ENCODE measurements at places on chromosomes 5 and 9.

- no peak for DNase-seq
Observed at GRCh38 chr9:24096756-24097155, 270.7 kb upstream of the ELAVL2 start.

DNA sequence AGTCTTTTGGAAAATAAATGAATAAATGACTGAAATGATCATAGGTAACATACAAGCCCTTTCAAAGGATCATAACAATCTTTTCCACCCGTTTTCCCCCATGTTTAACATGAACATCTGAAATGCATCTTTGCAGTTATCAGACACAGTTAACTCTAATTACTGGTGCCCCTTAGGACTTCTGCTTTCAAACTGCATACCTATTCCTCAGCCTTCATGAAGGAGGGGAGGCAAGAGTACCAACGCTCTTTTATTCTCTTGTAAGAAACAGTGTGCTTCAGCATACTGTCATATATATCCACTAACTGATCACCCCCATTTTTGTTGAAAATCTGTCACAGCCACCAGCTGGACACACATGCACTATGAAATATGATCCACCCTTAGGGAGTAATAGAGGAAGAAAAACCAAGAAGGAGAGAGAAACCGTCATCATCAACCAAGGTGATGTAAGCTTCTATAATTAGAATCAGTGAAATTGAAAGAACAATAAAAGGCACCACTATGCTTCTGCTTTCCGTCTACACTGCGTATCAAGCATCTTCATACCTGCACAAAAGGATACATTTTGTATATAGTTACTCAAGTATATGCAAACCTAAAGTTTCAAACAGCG lies 98.7 kb downstream of the RAPGEF6 start:
- DNase-seq, result no peak

DNA sequence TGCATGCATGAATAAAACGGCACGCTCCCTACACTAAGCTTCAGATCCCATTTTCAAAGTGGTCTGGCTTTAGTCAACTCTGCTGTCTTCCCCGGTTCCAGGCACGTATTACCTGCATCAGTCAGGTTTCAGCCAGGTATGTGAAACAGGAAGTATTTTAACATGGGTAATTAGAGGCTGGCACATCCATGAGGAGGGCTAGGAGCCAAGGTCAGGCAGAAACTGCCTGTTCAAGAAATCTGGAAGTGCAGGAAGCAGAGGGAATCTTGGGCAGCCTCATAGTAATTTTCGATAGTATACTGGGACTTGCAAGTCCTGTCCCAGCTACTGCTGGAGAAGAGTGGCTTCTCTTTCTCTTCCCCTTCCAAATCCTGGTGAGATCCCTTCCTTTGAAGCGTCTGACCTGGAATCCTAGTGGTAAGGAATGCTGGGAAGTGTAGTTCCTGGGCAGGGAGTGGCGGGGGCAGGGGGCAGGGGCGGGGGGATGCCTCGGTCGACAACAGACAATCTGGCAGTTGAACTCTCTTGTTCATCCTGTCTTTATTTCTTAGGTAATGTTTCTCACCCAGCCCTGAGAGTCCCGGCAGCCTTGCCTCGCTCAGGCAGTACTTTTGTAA lies 403.1 kb downstream of the TLE4 start:
- no peak for DNase-seq

GRCh38 chr5:76733049-76733417 lies 17.1 kb downstream of the F2R start:
- DNase-seq, result no peak

- DNase-seq, result no peak
Observed at GRCh38 chr9:114827641-114828302, 21.9 kb upstream of the TNFSF15 start.

DNA sequence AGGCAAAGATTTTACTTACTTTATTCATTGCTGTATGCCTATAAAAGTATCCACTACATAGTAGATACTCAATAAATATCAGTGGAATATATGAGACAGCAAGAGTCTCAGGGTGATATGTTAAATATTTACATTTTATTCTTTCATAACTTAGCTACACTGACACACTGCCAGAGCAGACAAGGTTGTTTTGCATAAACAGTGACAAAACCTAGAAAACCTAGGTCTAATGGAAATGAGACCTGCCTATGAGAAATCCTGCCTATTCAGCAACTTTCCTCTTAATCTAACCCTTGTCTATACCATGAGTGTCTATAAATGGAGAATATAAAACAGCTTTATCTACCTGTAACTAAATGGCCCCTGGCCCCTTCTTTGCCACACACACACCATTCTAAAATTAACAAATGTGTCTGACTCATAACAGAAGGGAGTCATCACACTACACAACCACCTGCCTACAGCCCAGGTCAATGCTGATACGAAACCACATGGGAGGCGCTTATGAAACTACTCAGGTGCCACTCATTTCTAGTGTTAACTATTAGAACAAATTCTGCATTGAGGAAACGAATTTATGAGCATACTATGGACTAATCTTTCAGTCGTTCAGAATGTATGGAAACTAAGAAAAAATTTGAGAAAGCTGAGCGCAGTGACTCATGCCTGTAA lies 60.3 kb downstream of the UBAP2 start:
- DNase-seq, result no peak

GRCh38 chr5:92267830-92268229 lies 884.7 kb upstream of the ARRDC3 start:
- no peak for DNase-seq

- no peak for DNase-seq
Observed at GRCh38 chr5:127028822-127029457, 1.4 kb downstream of the MARCHF3 start.

- no peak for DNase-seq
Observed at GRCh38 chr5:133412661-133413060, 199.7 kb downstream of the FSTL4 start.

- DNase-seq, result no peak
Observed at GRCh38 chr9:133779516-133780403, 41.6 kb upstream of the SARDH start.

- DNase-seq, result no peak
Observed at GRCh38 chr9:90114641-90115425, 510.0 kb downstream of the GADD45G start.

DNA sequence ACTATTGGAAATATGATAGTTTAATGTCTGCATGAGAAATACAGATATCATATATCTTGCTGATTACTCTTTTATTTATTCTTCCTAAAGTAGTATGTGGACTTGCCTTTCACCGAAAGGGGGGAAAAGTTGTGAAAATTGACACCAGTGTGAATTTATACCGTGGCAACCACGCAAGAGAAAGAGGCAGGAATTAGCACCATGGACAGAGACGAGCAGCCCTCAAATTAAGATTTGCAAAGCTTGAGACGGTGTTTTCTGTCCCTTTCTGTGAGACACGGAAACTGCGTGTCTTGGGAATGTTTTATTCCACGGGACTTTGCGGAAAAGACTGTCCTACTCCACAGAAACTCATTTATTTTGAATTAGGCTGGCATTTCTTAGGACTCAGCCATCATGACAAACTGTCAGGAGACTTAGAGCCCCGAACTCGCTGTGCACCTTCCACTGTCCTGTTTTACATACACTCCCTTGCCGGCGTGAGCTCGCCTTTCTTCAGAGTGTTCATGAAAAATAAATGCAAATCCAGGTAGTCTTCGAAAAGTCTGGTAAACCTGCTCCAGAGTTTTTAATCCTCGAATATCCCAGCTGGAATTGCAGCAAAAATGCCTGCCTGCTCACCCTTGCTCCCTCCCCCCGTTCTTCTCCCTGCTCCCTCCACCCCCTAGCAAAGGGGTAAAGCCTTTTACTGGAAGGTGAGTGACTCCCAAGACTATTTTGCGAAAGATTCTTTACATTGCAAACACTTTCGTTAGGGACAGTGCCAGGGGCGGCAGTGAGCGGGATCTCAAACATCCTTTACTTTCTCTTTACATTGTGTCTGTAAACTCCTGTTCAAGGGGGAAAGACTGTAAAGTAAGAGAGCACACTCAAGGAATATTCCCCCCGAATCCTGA lies 3.8 kb upstream of the ELAVL2 start:
- no peak for DNase-seq

DNA sequence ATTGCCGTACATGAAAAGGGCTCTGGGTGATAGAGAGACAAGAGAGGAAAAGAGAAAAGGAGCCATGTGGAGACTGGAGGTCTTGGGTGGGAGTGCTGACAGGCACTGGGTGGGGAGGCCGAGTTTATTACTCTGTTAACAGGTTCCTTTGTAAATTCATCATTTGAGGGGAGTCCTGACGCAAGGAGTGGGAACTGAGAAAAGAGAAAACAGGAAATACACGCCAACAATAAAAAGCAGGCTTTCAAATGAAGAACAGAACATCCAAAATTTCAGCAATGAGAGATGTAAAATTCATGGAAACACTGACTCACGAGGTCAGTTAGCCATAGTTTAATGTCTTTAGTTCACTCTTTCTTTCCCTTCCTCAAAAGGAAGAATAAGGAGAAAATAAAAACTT lies 342.8 kb downstream of the TMEM167A start:
- no peak for DNase-seq

DNA sequence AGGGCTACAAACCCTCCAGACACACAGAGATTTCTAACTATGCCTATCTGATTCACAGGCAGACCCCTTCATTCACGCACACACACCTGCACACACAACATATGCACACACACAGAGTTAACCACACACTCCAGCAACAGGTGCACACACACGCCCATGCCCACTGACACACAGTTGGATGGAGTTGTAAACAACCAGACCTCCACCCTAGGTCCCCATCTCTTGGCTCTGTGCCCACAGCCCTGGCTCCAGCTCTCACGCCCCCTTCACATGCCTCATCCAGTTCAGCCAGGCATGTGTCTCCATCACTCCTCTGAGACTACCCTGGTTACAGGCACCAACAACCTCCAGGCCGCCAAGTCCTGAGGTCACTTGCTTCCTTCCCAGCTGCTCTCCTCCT lies 61.1 kb downstream of the PSD2 start:
- DNase-seq, result no peak

GRCh38 chr9:133692364-133692985 lies 45.7 kb downstream of the SARDH start:
- DNase-seq, result no peak

GRCh38 chr9:134399435-134400056 lies 73.3 kb downstream of the RXRA start:
- no peak for DNase-seq

DNA sequence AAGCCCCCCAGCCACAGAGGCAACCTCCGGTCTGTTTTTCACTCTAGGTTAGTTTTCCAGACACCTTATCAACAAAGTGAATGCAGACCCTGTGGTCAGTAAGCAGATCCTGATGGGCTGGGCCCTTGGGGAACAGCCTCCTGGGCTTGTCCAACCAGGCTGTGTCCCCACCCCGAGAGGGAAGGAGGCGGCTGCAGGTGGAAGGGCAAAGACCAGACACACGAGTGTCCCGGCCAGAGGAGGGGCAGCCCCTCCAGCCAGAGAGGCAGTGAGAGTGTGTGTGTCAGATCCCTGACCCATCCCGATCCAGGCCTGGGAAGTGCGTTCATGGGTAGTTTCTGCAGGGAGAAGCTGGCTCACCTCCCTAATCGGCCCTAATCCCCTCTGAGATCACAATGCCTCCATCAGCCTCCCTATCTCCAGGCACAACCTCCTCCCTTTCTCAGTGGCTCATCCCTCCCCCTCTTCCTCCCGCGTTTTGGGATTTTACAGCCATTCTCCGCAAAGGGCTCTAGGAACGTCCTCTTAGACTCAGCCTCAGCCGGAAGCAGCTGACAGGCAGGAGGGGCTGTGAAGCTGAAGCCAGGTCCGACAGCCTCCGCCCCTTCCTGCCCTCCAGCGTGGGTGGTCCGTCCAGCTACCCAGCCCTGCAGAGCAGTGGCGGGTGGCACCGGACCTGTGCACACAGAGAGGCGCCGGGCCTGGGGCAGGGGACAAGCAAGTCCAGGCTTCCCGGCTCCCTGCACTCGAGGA lies 9.7 kb downstream of the SLC12A7 start:
- DNase-seq, result no peak

- DNase-seq, result no peak
Observed at GRCh38 chr5:36605241-36605640, 1.2 kb upstream of the SLC1A3 start.

DNA sequence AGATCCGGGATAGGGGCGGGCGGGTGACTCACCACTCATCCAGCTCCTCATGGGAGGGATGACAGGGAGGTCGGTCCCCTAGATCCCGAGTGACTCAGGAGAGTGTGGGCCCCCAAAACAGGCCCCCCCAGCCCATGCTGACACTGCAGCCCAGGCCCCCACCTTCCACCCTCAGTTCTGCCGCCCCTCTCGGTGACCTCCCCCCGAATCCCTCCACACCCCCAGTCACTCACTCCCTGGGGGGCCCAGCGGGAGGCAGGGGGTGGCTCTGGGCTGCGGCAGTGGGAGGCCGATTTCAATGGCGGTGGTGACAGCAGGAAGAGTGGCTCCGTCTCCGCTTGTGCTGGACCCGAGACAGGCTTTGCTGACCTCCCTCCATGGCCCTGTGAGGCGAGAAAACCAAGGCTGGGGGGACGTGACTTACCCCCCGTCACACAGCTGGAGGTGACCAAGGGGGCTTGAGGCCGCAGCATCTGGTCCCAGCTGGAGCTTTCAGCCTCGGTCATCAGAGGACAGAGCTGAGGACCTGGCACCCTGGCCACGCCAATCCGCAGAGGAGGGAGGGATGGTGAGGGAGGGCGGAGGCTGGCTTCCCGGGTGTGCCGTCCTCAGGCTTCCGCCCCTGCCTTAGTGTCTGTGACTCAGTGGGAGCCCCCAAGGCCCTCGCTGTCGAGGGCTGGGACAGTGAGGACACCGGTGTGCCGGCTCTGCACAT lies 9.0 kb downstream of the GPSM1 start:
- DNase-seq, result no peak

DNA sequence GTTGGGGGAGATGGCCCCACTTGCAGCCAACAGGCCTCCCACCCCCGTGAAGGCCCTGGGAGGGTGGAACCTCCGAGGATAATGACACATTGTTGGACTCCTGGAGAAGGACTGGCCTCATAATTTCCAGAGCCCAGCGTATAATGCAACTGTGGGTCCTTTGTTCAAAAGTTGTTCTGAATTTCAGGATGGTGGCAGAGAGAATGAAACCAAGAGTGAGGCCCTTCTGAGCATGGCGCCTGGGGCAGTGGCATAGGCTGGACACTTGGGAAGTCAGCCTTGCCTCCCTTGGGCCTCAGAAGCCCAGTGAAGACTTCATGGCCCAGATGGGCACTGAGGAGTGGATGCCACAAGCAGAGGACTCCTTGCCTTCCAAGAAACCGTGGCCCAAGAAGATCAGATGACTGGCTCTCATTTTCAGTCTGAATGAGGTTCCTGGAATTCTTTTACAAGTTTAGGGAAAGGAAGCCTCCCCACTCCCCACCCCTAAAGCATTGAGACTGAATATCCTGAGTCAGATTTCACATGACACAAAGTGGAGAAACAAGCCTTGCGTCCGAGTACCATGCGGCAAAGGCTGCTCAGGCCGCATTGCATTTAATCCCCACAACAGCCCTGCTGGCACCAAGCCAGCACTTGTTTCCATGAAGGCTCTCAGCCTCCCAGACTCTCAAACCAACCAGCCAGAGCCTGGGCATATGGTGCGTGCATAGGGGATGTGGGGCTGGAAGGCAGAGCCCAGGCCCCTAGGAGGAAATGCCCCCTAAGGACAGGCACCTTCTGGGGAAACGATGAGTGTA lies 96.7 kb upstream of the SMIM23 start:
- DNase-seq, result no peak

GRCh38 chr5:170503990-170504596 lies at the start of gene KCNIP1:
Gene KCNIP1 (plus strand): TSS chr5:170504020.
- peak; percentile 65 for DNase-seq

- no peak for DNase-seq
Observed at GRCh38 chr5:107919361-107919760, 248.6 kb upstream of the EFNA5 start.

Measured in frontal cortex (tissue), 4 donors.